ENCODE measurements at places on chromosomes 6 and 20.

DNA sequence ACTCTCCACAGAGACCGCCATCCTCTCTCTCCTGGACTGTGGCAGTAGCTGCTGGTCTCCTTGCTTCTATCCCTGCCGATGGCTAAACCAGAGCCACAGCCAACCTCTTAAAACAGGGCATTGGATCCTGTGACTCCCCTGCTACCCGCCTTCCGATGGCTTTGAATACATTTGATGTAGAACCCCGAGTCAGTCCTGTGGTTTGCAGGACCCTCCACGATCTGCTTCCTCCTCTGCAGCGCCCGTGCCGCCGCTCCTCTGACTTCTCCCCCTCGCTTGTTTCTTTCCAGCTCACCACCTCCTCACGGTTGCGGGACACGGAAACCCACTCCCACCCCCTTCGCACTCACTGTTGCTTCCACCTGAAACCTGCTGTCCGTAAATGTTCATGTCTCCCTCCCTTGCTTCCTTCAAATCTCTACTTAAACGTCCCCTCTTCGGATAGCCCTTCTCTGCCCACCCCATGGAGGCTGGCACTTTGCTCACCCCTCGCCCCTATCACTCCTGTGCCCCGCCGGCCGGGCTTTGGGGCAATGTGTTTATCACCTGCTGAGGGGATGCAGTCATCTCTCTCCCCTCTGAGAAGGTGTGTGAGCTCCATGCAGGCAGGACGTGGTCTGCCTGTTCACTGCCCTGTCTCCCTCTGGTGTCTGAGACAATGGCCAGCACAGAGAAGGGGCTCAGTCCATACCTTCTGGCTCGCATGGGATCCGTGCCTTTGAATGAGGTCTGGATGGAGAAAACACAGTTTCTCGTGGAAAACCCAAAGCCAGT lies 67.8 kb downstream of the GFOD1 start:
- no peak for DNase-seq

GRCh38 chr20:35120012-35120701 lies 27.0 kb downstream of the EDEM2 start:
- no peak for DNase-seq

GRCh38 chr6:41200296-41200900 lies 551 bp downstream of the TREML2 start:
- no peak for DNase-seq

DNA sequence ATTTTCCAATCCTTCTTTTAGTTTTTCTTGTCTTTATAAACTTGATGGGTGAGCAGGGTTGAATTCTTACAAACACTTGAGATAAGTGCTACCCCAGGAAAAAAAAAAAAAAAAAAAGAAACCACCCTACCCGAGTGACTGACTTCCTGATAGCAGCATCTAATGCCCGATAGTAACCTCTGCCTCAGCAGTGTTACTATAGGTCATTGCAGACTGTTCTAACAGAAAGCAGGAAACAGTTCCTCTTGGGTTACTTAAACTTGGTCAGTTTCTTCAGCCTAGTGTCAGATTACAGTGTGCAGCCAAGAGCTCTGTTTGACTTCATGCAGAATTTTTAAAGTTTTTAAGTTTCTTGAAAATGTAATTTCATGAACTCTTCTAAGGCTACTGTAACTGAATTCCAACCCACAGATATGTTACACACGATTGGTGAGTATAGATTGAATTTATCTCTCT lies 2.1 kb downstream of the MYLIP start:
- DNase-seq: no peak

DNA sequence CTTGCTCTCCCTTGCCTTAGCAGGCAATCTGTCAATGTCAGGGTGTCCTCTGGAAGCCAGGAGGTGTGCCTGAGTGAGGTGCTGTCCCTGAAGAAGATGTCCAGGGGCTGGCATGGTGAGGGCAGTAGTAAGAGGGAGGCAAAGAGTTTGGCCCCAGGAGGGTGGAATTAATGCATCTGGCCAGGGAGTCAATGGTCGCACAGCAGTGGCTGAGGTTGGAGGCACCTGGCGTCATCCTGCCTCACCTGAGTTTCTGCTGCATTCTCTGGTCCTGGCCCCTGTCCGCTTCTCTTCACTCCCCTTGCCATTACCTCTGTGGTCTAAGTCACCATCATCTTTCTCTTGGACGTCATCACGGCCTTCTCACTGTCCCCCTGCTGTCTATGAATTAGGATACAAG lies 206.6 kb downstream of the ZMYND8 start:
- no peak for DNase-seq

- DNase-seq: no peak
These were observed 112.6 kb upstream of the AFDN start for GRCh38 chr6:167714152-167714551.

- no peak for DNase-seq
These were observed 167.2 kb upstream of the MAP3K7 start for GRCh38 chr6:90753820-90754643.

- no peak for DNase-seq
These were observed 13.7 kb upstream of the FUT9 start for GRCh38 chr6:96001891-96002575.

DNA sequence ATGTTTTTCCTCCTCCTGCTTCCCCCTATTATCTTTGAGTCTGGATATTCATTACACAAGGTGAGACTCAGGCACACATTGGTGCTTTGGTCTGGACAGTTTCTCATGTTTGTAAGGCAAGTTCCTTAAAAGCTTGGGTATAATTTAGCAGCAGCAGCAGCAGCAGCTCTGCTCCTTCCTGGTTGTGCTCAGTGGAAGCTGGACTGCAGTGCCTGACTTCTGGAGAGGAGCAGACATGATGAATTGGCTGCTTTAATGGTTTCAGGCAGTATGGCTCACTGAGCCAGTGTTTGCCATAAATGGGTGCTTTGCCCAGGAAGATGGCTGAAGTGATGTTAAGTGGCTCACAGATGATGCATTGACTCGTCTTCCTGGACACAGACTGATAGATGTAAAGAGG lies 32.4 kb downstream of the SLC9A8 start:
- DNase-seq: no peak

DNA sequence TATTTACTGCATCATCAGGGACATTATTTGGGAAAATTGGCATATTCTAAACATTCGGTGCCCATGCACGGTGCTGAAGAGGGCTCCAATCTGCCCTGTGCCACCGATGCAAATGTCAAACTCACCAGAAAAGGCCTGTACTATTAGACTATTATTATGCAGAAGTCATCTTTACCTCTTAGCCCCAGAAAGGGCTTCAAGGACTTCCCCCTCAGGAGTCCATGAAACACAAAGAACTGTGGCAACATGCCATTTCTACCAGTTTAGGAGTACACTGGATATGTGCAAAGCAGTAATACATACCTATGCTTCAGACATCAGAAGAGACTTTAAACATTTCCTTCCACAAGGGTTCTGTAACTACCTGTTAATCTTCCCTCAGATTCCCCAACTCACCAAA lies 8.6 kb downstream of the DIDO1 start:
- no peak for DNase-seq

DNA sequence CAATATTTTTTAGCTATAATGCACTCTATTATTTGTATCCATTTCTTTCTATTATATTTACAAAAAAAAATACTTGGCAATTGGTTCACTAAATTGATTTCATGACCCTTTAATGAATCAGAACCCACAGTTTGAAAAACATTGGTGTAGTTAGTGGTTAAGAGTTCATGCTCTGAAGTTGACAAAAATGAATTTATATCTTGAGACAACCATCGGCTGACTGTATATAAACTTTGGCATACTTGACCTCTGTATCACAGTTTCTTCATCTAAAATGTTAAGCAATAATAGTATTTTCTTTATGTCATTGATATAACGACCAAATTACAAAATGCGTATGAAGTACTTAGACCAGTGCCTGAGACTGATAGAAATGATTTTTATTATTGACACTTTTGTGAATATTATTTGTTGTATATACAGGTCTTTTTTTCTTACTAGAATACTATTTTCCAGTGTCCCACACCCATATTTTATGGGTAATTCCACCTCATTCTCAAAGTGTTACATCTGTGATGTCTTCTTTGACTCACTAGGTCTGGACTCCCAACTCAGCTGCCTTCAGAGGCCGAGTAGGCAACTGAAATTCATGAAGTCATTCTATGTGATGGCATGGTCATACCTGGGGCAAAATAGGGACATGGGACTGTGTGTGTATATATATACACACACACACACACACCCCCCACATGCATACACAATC lies 459.2 kb downstream of the RFPL4B start:
- DNase-seq: no peak

GRCh38 chr6:53635322-53635721 lies 30.2 kb downstream of the KLHL31 start:
- no peak for DNase-seq

- DNase-seq: no peak
These were observed 212.4 kb downstream of the GRIK2 start for GRCh38 chr6:101605874-101606273.

DNA sequence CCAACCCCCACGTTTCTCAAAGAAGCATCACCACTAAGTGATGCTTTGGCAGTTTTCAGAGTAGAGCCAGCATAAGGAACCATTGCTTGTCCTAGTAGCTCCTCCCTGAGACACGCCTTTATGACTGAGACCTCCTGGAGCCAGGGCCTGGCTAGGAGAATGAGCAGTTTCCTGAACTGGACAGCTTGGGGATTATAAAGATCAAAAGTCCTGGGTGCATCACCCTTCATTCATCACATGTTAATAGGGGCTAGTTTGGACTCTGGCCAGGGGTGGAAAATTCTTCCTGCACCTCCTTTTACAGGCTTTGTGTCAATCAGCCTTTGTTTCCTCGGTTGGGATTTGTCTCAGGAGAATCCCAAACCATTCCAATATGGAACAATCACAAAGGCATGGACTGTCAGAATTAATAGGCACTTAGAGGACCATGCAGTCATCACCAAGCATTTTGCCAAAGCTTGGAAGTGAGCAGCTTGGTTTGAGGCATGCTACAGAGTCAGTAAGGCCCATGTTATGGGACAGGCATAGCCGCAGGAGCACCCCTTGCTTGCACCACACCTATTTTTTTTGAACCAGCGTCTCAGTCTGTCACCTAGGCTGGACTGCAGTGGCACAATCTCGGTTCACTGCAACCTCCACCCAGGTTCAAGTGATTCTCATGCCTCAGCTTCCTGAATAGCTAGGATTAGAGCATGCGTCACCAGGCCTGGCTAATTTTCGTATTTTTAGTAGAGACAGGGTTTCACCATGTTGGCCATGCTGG lies 64.9 kb upstream of the TGM3 start:
- no peak for DNase-seq

GRCh38 chr6:70489364-70489763 lies 76.1 kb downstream of the FAM135A start:
- DNase-seq: no peak

DNA sequence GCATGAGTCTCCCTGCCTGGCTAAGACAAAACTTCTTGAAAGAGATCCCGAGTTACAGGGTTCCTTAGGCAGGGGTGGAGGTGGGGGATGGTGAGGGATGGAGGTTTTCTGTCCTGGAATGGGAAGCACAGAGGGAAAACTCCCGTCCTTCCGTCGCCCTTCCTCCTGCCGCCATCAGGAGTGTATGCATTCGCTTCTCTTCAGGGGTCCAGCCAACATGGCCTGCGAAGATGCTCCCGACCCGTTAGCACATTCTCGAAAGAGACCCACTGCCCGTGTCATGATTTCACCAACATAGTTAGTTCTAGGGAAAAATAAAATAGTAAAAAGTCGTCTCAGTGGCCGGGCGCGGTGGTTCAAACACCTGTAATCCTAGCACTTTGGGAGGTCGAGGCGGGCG lies 37.1 kb downstream of the KIF25 start:
- DNase-seq: no peak

- no peak for DNase-seq
These were observed 811.9 kb downstream of the MAFB start for GRCh38 chr20:39876976-39877635.

GRCh38 chr6:37010402-37010892 lies 5.0 kb downstream of the FGD2 start:
- DNase-seq: no peak

DNA sequence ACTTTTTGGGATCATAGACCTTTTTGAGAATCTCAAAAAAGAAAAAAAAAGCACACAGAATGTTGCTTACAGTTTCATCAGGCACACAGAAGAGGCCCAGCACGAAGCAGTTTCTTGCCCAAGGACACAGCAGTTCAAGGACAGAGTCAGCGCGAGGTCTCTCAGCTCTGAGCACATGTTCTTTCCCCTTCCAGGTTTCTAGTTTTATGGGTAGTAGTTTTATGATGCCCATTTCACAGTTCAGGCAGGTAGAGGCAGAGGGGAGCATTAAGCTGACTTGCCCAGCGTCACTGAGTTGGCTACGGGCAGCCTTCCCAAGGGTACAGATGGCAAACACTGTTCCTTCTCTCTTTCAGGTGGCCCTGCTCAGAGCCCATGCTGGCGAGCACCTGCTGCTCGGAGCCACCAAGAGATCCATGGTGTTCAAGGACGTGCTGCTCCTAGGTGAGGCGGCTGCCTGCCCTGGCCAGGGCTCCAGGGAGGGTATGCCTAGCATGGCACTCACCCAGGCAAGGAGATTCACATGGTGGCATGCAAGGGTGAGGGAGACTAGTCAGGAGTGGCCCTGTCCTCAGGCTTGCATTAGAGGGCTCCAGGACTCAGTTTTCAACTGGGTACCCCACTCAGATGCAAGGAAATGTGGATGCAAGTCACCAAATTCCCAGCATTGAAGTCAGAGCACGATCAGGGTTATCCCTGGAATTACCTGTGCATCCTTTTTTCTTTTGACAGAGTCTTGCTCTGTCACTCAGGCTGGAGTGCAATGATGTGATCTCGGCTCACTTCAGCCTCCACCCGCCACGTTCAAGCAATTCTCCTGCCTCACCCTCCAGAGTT lies 57.4 kb upstream of the TTPAL start:
- no peak for DNase-seq

DNA sequence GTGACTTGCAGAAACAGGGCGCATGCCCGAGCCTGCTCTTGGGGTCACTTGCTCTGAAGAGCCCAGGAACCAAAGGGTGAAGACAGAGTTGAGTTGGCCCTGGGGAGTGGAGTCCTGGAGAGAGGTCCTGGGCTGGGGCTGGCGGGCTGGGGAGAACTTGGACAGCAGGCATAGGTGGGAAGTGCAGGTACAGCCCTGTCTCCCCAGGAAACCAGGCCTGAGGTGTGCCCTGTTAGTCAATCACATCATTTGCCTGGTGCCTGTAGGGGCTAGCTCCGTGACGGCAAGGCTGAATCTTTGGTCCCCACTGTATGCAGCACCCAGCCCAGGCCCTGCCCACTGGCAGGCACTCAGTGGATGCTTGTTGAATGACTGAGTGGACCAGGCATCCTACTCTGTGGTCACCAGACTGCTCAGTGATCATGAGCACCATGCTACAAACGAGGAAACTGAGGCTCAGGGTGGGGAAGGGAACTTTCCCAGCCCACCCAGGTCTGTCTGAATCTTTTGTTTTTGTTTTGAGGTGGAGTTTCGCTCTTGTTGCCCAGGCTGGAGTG lies 15.6 kb upstream of the NOL4L start:
- DNase-seq: no peak

Measured in cerebellar nuclear complex (tissue), 1 donor.